ENCODE measurements at places on chromosomes 13 and 19.

DNA sequence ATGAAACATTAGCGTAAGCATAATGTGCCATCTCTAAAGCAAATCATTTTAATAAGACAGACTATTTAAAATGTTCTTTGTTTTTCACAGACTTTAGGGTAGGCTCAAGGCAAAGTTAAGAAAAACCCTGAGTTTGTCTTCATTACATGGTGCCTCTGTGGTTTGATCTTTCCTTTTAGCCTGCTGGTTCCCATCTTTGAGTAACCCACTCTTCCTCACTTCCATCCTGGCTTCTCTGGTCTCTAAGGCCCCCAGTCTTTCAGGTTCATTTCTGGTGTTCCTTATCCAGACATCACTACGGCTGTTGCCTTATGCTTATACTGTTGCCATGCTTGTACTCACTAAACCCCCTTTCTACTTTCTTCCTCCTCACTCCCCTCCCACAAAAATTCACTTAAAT is 38.4 kb downstream of the DACH1 start:
- DNase-seq = no peak

- no peak for DNase-seq
Observed at GRCh38 chr19:13844130-13844631, 32.8 kb upstream of the NANOS3 start.

- no peak for DNase-seq
Observed at GRCh38 chr19:22945560-22945959, 57.4 kb downstream of the ZNF728 start.

- no peak for DNase-seq
Observed at GRCh38 chr13:50130123-50130946, 115.1 kb downstream of the KCNRG start.

- DNase-seq = no peak
Observed at GRCh38 chr19:34732612-34733211, 1.3 kb upstream of the ZNF181 start.
